ENCODE measurements at places on chromosomes 2 and 18.
A peak's percentile ranks its signal among the peaks of the same experiment; 100 is the strongest.

DNA sequence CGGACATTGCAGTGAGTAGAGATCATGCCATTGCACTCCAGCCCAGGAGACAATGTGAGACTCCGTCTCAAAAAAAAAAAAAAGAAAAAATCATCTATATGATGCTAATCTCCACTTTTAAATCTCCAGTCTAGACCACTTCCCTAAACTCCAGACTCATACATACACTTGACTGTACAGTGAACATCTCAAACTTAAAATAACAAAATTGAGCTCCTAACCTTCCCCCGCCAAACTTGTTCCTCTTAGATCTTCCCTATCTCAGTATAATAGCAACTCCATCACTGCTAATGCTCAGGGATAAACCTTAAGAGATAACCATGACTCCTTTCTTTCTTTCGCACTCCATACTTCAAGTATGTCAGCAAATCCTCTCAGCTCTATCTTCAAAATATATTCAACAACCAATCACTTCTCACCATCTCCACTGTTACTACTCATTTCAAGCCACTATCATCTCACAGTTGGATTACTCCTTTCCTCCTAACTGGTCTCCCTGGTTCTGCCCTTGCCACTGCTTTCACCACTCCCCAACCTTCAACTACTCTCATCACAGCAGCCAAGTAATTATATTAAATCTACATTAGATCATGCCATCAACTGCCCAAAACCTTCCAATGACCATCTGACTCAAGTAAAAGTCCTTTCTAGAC, 12.0 kb downstream of the MEMO1 start:
- DNase-seq, result no peak

DNA sequence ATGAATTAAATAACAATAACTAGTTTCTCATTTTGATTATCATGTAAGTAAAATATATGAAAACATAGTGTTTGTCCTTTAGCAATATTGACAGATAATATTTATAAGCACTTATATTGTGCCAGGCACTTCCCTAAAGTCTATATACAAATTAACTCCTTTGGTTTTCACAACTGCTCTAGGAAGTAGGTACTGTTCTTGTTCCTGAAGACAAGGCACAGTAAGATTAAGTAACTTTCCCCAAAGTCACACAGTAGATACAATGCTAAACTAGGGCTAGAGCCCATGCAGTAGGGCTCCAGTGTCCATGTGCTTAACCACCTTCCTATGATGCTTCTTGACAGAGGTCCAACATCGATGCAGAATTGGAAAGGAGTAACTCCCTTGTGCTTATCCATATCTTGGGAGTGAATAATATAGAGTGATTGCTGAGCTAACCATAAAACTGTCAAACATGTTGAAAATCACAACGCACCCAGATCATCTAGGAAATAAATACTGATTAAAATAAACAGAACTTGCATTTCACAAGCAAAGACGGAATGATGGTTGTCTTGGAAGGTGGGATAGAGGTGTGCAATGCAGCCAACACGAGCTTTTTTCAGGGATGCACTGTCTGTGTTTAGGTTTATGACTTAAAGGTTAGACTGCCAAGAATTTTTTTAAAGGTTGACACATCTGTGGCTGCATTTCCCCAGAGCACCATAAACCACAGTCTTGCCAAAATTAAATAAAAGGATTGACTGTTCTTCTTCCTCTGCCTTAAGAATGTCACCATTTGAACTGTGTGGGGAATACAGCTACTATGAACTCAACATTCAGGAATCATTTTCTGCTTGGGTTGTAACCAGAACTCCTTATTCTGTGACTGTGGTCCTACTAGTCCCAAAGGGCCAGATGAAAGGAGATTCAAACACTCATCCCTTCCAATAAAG, 80.8 kb downstream of the ANKRD44 start:
- no peak for DNase-seq

DNA sequence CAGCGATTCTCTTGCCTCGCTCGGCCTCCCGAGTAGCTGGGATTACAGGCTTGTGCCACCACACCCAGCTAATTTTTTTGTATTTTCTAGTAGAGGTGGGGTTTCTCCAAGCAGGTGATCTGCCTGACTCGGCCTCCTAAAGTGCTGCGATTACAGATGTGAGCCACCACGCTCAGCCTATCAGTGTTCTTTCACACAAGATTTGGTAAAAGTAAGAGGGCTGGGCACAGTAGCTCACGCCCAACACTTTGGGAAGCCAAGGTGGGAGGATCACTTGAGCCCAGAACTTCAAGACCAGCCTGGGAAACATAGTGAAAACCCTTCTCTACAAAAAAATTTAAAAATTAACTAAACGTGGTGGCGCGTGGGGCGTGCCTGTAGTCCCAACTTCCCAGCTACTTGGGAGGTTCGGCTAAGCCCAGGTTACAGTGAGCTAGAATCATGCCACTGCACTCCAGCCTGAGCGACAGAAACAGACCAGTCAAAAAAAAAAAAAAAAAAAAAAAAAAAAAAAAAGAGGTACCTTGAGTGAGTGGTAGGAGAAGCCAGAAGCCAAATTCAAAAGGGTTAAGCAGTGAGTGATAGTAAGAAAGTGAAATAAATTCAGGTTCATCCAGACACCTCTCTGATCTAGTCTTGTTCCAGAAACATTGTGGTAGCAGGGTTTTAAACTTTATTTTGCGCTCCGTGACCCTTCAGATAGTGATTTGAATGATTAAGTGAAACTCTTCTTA, 981 bp downstream of the MRPL53 start:
- DNase-seq, result no peak

- DNase-seq, result no peak
Observed at GRCh38 chr2:184452907-184453306, 145.4 kb upstream of the ZNF804A start.

- no peak for DNase-seq
Observed at GRCh38 chr2:17426743-17427142, 91.5 kb downstream of the RAD51AP2 start.

GRCh38 chr2:199739413-199740110, 111.4 kb downstream of the FTCDNL1 start:
- DNase-seq, result peak; percentile 47

- DNase-seq, result no peak
Observed at GRCh38 chr2:165766326-165766927, 27.6 kb downstream of the GALNT3 start.

- no peak for DNase-seq
Observed at GRCh38 chr2:95333888-95334338, 36.8 kb downstream of the KCNIP3 start.

GRCh38 chr2:118062048-118062447, 26.2 kb upstream of the INSIG2 start:
- no peak for DNase-seq

GRCh38 chr18:50272568-50272967, 6.3 kb upstream of the CFAP53 start:
- DNase-seq, result no peak
